Ammon's horn (tissue), 1 donor: ENCODE measurements at places on chromosomes 6 and 20.

DNA sequence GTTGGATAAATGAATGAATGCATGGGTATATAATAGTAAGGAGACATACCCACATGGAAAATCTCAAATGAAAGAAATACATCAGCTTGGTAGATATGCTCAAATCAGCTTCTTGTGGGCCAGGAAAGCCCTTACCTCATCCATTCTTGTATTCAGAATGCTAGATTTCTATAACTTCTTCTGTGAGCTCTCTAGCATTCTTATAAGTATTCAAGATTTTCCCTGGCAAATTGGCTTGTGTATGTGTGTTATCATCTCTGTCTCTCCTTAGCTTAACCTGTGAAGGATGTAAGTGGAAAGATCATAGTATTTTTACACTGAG, 100.8 kb downstream of the OR2B2 start:
- no peak for DNase-seq

DNA sequence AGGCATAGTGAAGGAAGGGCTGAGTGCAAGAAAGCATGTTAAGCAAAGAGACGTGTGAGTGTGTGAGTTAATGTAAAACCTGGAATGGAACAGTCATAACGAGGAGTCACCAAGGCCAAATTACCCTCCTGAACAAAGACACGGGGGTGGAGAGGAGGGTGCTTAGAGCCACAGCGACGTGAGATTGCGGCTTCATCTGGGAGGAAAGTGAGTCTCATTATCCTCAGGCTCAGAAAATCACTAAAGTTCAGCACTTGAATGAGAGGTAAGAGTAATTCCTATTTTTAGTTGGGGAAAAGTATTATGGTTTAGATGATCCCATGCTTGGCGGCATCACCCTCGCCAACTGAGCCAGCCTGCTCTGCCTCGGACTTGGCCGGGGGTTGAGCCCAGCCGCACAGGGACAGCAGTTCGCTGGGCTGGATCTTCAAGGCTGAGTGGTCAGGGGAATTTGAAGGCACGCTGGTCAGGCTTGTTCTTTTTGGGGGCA, 136.6 kb downstream of the DTNBP1 start:
- DNase-seq: no peak

GRCh38 chr6:152636021-152636608, 1.0 kb downstream of the SYNE1 start:
- peak; percentile 70 for DNase-seq

GRCh38 chr20:24816907-24817306, 132.2 kb upstream of the CST7 start:
- peak; percentile 43 for DNase-seq

DNA sequence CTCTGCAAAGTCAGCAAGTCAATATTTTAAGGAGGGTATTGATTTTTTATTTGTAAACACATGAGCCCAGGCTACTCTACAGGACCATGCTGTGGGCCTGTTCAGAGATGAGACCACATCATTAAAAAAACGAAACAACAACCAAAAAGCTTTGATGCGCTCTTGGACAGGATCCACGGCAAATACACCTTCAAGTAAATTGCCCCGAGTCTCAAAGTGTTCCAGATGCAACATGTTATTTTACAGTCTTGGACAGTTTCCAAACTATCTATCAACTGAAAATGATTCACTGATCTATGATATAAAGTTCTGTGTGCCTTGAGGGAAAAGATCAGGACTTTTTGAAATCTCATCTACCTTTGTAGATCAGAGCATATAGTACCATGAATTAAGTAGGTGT, 25.8 kb upstream of the CARMIL1 start:
- no peak for DNase-seq

DNA sequence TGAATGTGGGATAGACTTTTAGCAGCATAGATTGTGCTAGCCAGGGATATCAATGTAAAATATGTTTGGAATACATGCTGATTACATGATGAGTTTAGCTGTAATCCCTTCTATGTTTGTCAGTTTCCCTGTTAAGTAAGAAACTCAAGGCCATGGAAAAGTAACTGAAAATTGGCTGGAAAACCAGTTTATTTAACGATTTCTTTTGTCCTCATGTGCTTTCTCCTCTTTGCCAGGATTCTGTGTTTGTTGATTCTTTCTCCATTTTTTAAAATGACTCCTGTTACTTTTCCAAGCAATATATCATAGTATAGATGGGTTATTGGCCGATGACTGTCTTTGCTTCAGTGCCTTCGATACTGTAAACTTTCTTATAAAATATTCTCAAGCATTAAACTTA, 87.5 kb downstream of the SAMD5 start:
- no peak for DNase-seq

DNA sequence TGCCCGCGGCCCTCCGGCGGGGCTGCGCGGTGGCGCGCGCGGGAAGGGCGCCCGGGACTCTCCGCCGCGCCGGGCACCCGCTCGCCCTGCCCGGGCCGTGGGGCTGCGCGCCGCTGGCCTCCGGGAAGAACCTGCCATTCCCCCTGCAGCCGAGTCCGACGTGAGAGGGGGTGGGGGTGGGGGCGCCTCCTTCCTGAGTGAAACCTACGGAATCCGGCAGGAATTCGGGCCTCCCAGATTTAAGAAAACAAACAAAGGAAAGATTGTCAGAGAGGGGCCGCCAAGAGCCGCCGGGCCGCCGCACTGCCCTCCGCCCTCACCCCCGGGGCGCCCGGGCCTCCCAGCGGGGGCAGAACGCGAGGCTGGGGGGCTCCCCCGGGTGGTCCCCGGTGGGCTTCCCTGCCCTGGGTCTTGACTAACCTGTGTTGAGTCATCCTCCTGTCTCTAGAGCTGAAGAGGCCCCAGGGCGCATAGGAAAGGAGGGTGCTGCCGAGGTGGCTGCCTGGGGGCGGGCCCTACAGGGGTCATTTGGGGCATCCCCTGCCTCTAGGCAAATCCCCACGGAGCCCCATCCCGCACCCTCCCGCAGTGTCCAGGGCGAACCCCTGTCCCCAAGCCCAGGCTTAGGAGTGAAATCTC, 42.2 kb upstream of the FOXP4 start:
- no peak for DNase-seq

- DNase-seq: no peak
Measured at GRCh38 chr20:33874129-33874528, 63.0 kb downstream of the CHMP4B start.

DNA sequence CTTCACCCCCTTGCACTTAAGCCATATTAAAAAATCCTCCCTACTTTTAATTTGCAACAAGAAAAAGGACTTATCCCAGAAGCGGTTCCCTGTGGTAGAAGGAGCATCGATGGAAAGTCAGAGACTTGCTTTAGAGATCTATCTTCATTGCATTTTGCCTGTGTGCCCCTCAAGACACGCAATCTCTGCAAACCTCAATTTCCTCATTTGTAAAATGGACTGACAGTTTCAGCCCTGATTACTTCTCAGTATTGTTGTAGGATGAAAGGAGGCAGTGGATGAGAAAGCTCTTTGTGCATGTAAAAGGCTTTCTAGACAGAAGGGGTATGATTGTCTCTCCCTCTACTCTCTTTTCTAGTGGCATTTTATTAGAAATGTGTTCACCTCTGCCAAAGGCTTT, 410.2 kb downstream of the CDC5L start:
- DNase-seq: no peak

DNA sequence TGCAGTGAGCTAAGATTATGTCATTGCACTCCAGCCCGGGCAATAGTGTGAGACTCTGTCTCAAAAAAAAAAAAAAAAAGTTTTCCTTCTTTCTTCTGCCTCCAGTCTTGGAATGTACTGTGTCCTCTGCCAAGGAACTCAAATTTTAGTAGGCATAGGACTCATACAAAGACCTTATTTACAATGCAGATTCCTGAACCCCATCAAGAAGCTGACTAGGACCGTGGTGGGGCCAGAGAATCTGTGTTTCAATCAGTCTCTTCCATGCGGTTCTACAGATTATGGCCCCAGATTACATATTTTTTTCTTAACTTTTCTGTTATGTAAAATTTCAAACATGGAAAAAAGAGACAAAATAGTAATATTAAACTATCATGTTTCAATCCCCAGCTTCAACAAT, 29.8 kb upstream of the PIM1 start:
- DNase-seq: no peak

DNA sequence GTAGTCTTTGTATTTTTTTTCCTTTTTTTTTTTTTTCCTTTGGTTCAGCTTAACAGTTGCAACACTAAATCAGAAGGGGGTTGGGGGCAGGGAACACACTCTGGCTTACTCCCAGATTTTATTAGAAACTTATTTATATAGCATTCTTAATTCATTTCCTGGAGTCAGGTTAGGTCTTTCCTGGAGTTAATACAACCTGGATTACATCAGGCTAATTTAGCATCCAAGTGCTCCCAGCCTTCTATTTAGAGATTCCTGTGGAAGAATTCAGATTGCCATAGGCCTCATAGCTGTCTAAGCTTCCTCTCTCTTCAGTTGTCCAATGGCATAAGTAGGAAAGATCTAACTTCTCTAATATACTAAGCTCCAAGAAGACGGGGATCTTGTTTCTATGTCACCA, 35.8 kb upstream of the PKHD1 start:
- no peak for DNase-seq

GRCh38 chr6:37865504-37865903, 46.0 kb downstream of the ZFAND3 start:
- no peak for DNase-seq

GRCh38 chr20:53642196-53643030, 48.8 kb upstream of the ZNF217 start:
- peak; percentile 52 for DNase-seq

DNA sequence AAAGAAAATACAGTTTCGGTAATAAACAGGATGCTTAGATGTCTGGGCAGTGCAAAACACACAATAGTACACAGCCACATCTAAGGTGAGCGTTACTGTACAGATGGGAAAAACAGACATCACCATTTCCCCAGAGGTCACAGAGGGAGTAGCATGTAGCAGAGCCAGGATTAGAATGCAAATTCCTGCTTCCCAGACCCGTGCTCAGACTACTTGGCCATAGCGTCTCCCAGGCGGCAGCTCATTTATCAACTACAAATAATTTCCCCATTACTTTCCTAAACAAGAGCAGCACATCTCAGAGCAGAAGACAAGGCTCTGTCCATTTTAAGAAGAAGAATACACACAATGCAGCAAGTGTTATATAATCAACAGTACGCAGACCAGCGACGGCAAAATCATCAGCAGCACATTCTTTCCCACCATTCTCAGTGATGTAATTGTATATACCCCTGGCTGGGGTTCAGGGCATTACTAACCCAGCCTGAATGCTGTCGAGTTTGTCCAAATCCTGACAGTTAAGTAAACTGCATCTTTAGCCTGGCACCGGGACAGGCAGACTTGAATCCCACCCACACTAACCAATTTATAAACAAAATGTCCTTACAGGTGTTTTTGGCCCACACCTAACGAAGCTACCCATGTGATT, 61.9 kb downstream of the CNKSR3 start:
- peak; percentile 35 for DNase-seq

DNA sequence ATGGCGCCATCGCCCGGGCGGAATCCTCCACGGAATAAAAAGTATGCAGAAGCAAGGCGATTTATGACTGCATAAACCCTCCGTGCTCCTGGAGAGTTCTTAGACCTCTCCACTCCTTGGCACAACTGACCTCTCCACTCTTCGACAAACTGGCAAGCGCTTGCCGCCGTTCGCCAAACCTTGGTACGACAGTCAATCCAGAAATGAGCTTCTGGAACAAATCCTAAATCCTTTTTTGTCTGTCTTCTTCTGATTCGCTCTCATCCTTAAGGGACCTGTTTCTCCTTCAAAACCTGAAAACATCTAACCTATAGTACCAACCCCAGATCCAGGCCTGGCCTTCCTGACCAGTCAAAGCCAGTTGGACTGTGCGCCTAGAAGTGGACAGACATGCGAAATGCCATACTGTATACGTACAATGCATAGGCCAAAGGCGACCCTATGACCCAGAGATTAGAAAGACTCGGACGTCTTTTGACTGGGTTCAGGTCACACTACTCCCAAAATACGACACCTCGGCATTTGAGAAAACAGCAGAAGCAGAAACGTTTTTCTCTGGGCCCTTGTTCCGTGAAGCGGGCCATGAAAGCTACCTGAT, 59.4 kb downstream of the TRIM27 start:
- no peak for DNase-seq
